ENCODE measurements at places on chromosomes 3 and 15.

DNA sequence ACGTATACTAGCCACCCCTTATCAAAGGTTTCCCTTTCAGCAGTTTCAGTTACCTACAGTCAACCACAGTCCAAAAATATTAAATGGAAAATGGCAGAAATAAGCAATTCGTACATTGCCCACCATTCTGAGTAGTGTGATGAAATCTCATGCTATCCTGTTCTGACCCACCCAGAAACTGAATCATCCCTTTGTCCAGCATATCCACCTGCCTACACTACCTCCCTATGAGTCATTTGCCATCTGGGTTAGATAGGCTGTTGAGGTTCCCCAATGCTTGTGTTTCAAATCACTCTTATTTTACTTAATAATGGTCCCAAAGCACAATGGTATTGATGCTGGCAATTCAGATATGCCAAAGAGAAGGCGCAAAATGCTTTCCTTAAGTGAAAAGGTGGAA lies 15.3 kb upstream of the PHC3 start:
- DNase-seq = no peak

- DNase-seq = no peak
Observed at GRCh38 chr15:70430069-70430468, 332.4 kb upstream of the TLE3 start.

DNA sequence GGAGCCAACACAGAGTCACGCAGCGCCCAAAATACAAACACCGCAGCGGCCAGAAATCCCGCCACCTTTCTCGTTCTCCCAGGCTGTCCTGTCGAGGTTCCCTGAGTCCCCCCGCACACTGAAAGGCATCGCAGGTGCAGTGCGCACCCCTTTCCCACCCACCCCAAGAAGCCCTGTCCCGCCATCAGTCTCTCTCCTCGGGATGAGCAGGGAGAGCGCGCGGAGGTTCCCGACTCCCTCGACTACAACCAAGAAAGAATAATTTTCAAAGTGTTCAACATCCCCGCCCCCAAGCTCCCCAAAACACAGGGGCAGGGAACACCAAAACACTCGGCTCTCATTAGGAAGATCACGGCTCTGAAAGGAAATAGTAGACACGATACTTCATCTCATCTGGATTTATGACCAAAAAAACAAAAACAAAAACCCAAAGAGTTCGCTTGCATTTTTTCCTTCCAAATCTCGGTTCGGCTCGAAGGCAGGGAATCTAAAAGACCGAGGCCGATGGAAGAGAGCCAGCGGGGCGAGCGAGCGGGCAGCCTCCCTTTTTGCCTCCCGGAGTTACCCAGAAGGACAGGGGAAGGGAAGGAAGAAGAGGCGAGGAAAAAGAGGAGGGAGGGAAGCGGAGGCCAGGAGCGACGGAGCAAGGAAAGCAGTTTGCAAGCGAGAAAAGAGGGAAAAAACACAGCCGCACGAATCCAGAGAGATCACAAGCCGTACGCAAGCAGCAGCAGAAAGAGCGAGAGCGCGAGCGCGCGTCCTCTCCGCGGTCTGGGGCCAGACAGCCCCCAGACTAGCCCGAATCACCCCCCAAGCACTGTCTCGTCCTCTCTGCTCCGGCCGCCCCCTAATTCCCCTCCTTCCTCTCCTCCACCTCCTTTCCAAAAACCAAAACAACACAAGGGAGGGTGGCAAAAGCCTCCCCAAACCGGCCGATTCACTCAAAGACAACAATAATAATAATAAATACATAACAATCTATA lies 808 bp downstream of the BCL6 start:
- DNase-seq = peak; percentile 58

- no peak for DNase-seq
Observed at GRCh38 chr3:41920406-41920965, 41.4 kb downstream of the ULK4 start.

DNA sequence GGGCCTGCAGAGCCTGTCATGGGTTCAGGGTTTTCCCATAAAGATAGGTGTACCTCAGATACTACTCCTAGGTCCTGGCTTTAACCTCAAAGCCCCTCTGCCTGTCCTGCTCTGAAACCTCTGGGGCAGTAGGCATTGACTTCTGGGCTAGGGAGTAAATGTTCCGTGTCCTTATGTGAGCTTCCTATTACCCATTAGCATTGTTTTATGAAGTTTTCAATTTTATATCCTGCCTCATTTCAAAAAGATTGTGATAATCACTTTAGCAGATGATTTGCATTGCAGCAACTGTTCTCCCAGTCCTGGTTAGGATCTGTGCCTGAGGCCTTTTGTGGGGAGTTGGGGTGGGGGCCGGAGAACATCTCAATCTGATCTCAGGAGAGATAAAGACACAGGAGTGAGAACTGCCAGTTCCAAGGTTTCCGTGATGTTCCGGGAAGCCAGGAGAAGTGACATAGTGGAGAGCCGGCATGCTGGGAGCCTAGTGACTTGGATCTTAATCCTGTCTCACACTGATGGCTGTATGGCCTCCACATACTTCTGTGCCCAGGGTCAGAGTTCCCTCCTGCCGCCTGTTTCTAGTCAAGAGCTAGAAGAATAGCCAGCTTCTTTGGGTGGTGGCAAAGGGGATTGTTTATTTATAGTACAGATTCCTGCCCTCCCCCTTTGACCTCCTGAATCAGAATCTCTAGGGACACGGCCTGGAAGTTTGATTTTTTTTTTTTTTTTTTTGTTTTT lies 10.6 kb downstream of the TPM1 start:
- DNase-seq = no peak

All from cerebellum (tissue), 4 donors.